H54 (cell line): ENCODE measurements at places on chromosomes 13 and 19.

DNA sequence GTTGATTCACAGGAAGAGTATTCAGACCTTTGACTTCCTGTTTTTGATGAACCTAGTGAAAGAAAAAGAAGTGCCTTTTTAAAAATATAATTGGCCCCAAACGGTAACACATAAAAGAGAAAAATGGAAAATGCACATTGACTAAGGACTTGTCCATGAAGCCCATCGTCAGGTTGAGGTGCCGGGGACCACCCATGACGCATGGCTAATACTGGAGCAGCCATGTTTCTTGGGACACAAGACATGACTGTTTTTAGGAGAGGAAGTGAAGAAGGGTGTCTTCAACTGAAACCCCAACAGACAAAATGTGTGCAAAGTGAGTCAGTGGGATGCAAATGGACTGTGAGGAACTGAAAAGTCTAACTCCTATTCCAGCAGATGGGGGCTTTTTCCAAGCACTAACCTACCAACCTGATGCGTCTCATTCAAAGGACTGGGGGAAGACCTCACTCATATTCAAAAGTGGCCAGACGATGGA lies 459.4 kb downstream of the FOXO1 start:
- DNase-seq = no peak

- DNase-seq = no peak
Measured at GRCh38 chr19:47673426-47673825, 39.8 kb upstream of the EHD2 start.

DNA sequence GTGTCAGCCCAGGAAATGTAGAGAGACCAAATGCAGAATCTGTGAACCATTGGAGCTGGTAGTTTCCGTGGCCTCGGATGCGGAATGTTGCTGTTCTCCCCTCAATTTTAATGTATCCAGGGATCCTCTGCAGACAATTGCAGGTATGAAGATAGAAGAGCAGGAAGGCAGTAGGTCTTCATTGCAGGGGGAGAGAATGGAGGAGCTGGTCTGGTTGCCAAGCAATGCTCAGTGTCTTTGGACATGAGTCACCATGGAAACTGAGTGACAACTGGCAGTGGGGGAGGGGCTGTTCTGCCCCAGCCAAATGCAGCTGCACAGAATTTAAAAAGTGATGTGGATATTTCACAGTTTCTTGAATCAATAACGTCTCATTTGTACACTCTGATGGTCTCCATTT lies 56.1 kb upstream of the ZNF835 start:
- DNase-seq = no peak

DNA sequence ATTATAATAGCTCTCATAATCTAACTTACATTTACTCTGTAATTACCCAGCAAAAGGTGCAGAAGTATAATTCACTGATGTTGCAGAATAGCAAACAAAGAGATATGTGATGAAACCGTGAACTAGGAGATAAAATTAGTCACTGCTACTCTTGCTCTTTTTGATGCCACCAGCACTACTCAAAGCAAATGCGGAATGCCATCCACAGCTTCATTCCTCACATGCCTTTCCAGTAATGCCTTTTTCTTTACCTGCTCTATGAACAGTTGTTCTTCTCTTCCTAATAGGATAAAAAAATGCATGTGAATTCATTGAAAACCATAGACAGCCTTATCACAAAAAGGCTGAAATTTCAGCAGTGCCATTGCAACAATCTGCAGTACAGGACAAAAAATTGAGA lies 1129.5 kb downstream of the DIAPH3 start:
- DNase-seq = no peak

- DNase-seq = no peak
Measured at GRCh38 chr13:38264363-38265131, 85.1 kb upstream of the UFM1 start.

DNA sequence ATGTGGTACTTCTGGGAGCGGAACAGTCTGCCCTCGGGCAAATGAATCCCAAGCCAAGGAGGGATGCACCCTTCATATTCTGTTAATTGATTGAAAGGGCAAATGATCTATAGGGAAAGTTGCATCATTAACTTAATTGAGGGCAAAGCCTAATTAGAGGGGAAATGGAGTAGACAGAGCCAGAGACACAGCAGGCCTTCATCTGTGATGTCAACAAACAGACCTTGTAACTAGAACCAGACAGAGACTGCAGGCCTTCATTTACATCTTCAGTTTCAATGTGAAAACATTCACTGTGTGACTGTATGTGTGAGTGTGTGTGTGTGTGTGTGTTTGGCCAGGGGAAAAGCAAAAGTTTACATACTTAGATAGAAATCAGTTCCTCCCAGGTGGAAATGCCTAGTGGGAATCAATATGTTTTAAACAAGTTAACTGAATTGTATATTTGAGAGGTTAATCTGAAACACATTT lies 126.4 kb downstream of the SPRY2 start:
- no peak for DNase-seq

GRCh38 chr13:37100731-37101130 lies 4.7 kb downstream of the CSNK1A1L start:
- no peak for DNase-seq
